B cell (primary cell): ENCODE measurements at places on chromosomes 3 and 15. TPM values are rescaled to one million over a fixed set of nuclear protein-coding genes. Genes with fewer than 3 reads are reported as not detected.

APBA2 gene
- polyA plus RNA-seq, result 0.19 and 2.3 TPM in 2 replicates

FSIP1 gene
- polyA plus RNA-seq, result 0.07 and 0.19 TPM in 2 replicates

ATP8B4 gene
- 0.19 TPM in 1 of 2 replicates, not detected in the other for polyA plus RNA-seq

GOLGA8S gene
- 0.04 TPM in 2 replicates for polyA plus RNA-seq

SELENOK gene
- polyA plus RNA-seq, result 56.1 and 181 TPM in 2 replicates

RBP2 gene
- not detected in 2 replicates for polyA plus RNA-seq

TMEM87A gene
- 14.5 and 30.9 TPM in 2 replicates for polyA plus RNA-seq

TRIM71 gene
- not detected in 2 replicates for polyA plus RNA-seq

LMOD3 gene
- not detected in 2 replicates for polyA plus RNA-seq

DNA sequence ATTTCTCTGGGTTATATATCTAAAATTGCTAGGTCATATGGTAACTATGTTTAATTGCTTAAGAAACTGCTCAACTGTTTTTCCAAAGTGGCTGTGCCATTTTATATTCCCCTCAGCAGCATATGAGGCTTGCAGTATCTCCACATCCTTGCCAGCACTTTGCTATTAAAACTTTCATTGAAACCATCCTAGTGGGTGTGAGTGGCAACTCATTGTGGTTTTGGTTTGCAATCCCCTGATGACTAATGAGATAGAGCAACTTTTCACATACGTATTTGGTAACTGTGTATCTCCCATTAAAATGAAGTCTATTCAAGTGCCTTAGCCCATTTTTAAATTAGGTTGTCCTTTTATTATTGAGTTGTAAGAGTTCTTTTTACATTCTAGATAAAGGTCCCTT, 17.3 kb downstream of the KPNA1 start:
- no peak for DNase-seq

- no peak for DNase-seq
Measured at GRCh38 chr3:71499227-71499876, 84.2 kb downstream of the FOXP1 start.

- peak; percentile 80 for DNase-seq
Measured at GRCh38 chr3:102057781-102058421, 208.6 kb downstream of the NFKBIZ start.

DNA sequence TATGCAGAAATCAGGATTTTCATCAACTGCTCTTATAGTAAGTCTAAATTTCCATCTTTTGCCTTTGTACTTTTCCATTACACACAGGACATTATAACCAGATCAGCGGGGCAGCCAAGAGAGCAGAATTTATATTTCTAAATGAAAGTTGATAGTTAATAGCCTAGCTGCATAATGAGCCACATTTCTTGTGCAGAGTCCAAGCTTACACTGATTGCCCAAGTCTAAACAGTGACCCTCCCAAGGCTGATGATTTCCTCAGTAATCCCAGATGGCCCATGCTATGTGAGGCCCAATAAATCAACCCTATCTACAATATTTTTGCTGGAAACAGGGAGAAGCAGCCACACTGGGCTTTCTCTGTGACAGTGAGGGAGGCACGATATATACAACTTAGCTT, 475.8 kb upstream of the KCNMB2 start:
- no peak for DNase-seq

DNA sequence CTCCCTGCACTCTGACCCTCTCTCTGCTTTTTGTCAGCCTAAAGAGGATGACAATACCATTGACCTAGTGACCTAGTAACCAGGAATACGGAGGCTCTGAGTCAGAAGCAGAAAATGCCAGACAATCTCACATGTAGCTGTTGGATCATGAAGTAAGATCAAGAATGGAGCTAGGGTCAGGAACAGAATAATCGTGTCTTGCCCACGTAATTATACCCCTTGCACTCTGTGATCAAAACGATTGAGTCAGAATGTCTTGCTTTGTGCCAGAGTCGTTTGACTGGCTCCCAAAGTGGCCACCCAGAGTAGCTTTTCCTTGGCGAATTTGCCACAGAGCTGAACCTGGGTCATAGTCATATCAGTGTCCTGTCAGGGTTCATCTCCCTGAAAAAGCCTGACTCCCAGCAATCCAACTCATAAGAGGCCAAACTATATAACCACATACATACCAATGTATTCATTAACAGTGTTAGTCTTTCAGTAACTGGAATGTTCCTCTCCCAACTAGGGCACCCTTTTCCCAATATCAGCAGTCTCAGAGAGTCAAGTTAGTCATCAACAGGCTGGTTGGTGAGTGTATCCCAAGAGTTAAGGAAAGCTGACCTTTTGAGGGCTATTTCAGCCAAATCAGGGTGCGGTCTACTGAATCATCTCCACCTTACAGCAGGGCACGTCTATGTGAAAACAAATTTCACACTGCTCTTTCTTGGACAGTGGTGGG, 5.0 kb upstream of the CDV3 start:
- DNase-seq, result no peak

GRCh38 chr3:48492461-48493202, 11.3 kb downstream of the SHISA5 start:
- peak; percentile 76 for DNase-seq

- DNase-seq, result no peak
Measured at GRCh38 chr3:99854756-99855298, 37.2 kb downstream of the CMSS1 start.

- no peak for DNase-seq
Measured at GRCh38 chr3:141278196-141279076, 46.8 kb downstream of the PXYLP1 start.

- no peak for DNase-seq
Measured at GRCh38 chr3:71530903-71531530, 52.5 kb downstream of the FOXP1 start.

DNA sequence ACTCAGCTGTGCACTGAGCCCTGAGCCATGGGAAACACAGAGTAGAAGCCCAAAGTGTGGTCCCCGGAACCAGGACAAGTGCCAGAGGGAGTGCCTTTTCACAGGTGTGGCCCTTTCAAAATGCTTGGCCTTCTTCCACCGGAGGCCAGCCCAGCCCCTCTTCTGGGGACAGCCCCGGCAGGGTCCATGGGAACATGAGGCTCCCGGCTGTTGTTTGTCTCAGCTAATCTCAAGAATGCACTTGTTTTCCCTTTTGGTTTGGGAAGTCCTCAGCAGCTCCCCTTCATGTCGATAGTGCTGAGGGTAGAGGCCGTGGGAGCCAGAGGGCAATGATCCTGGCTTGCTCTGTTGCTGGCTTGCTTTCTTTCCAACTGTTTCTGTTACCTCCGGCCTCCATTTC, 91.1 kb upstream of the MRPS22 start:
- no peak for DNase-seq
